Right atrium auricular region (tissue), 2 donors: ENCODE measurements at places on chromosomes 2 and 18.

DNA sequence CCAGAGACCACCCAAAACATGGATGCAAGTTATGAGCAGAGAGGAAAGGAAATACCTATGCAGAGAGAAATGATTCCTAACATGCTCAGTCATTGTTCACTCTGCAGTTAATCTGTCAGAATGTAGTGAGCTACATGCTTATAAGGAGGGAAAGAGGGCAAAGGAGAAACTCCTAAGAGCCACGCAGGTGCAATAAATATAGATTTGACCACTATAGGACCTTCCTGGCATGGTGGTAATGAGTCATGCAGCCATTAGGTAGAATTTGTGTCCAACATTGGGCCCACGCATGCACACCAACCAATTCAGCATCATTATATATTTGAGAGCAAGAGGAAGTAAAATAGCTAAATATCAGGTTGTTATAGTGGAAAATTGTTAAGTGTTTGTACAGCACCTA is 699.9 kb downstream of the DSC3 start:
- no peak overlapping the region for H3K27ac ChIP-seq
- no peak overlapping the region for H3K4me3 ChIP-seq
- no peaks in the 10 kb centered on the region for H3K27me3 ChIP-seq
- H3K36me3 ChIP-seq = no peaks in the 10 kb centered on the region

- no peak overlapping the region for H3K27ac ChIP-seq
- no peak overlapping the region for H3K4me3 ChIP-seq
- H3K36me3 ChIP-seq = no peaks in the 10 kb centered on the region
- DNase-seq = no peak
Measured at GRCh38 chr2:30243231-30243630, 11.9 kb downstream of the LBH start.

DNA sequence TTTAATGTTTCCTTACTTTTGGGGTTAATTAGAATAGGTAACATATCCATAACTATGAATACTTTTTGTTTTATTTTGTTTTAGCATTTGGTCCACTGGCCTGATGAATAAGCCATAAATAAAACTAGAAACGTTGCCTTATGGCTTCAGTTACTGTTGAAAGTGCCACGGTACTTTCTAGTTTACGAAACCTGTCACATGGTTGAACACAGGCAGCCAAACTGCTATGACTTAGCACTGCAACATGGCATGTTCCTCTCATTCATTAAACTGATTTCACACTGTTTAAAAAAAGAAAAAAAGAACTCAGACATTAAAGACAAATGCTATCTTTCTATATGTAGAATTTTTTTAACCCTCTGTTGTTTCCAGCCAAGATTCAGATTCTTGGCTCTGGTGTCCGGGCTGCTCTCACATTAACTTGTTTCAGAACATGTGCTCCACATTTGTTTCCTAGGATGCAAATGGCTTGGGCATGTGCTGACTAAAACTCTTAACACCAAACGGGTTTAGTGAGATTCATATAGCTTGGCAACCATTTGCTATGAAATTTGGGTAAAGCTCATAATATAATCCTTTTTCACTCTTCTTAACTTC is 323.9 kb upstream of the RND3 start:
- no peak overlapping the region for H3K27ac ChIP-seq
- no peaks in the 10 kb centered on the region for H3K36me3 ChIP-seq
- H3K27me3 ChIP-seq = no peaks in the 10 kb centered on the region
- DNase-seq = no peak
- H3K4me3 ChIP-seq = no peak overlapping the region

- no peak overlapping the region for H3K4me3 ChIP-seq
- no peak for DNase-seq
- no peak overlapping the region for H3K27ac ChIP-seq
- no peaks in the 10 kb centered on the region for H3K27me3 ChIP-seq
Measured at GRCh38 chr18:45639408-45639807, 24.1 kb downstream of the SLC14A2 start.

DNA sequence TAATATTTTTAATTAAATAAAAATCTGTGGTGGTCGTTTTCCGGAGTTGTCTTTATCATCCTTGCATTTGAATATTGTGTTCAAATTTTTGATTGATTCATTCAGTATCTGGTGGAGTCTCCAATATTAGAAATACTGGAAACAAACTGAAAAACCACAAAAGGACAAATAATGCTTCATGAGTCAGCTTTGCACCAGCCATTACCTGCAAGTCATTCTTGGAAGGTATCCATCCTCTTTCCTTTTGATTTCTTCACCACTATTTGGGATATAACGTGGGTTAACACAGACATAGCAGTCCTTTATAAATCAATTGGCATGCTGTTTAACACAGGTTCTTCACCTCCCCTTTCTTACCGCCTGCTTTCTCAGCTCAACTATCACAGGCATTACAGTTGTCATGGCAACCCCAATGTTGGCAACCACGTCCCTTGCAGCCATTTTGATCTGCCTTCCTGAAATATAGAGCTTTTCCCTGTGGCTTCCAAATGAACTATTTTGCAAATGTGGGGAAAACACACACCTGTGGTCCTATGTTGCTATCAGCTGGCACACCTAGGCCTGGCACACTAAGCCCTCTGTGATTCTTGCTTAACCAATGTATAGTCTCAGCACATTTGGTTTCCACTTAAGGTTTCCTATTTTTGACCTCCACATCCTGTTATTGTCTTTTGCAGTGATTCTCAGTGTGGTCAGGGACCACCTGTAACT is 6.5 kb downstream of the CTLA4 start:
- no peaks in the 10 kb centered on the region for H3K4me1 ChIP-seq
- DNase-seq = no peak
- no peaks in the 10 kb centered on the region for H3K27me3 ChIP-seq
- H3K27ac ChIP-seq = no peak overlapping the region
- no peaks in the 10 kb centered on the region for H3K36me3 ChIP-seq

GRCh38 chr2:63875559-63876245 is 34.0 kb downstream of the UGP2 start:
- H3K4me1 ChIP-seq = peaks cover 56% of the 10 kb centered on the region
- no peak overlapping the region for H3K4me3 ChIP-seq
- DNase-seq = no peak
- peak overlapping the region; percentile 68 for H3K27ac ChIP-seq
- no peaks in the 10 kb centered on the region for H3K27me3 ChIP-seq
- H3K36me3 ChIP-seq = peaks cover 9% of the 10 kb centered on the region

DNA sequence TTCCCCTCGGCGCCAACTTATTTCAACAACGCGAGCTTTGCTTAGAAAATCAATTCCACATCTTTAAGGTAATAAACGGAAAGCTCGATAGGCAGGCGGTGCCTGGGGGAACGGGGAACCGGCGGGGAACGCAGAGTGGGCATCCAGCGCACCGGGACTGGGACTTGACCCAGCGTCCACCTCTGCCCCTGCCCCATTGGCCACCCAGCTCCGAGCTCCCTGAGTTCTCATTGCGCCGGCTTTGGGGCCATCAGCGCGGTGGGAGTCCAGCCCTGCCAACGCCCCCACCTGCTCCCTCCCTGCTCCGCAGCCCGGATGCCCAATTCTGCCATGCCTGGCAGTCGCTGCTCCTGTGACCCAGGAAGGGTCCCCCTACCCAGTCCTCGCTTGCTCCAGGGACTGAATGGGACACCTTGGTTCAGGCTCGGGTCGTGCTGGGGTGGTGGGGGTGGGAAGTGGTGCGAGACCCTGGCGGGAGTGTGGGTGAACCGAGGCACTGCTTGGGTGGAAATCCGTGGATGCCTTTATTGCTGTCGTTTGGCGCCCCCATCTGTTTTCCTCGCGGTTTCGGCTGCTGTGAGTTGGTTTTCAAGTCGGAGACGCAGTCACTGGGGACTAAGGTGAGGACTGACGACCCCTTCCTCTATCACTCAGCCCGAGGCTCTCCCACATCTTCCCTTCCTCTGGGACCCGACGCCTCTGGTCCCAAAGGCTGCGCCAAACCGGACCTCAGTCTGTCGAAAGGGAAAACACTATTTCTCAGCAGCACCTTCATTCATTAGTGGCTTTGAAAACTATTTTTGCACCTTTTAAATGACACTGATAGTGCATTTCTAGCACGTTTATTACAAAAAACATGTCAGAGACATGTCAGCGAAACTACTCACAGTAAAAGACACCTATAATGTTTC is 2.4 kb upstream of the EVX2 start:
- no peak overlapping the region for H3K27ac ChIP-seq
- no peak for DNase-seq
- no peak overlapping the region for H3K4me3 ChIP-seq
- no peaks in the 10 kb centered on the region for H3K4me1 ChIP-seq

- no peak overlapping the region for H3K27ac ChIP-seq
- H3K27me3 ChIP-seq = no peaks in the 10 kb centered on the region
- no peaks in the 10 kb centered on the region for H3K36me3 ChIP-seq
- DNase-seq = no peak
- no peaks in the 10 kb centered on the region for H3K4me1 ChIP-seq
Measured at GRCh38 chr18:24465486-24465885, 5.0 kb downstream of the HRH4 start.

GRCh38 chr18:22778996-22779395 is 154.1 kb upstream of the RBBP8 start:
- DNase-seq = no peak
- H3K27me3 ChIP-seq = no peaks in the 10 kb centered on the region
- H3K4me1 ChIP-seq = peaks cover 16% of the 10 kb centered on the region
- H3K27ac ChIP-seq = peak overlapping the region; percentile 29
- H3K36me3 ChIP-seq = no peaks in the 10 kb centered on the region

GRCh38 chr2:186755066-186755465 is 61.2 kb downstream of the FAM171B start:
- no peak for DNase-seq
- no peak overlapping the region for H3K4me3 ChIP-seq
- H3K27me3 ChIP-seq = no peaks in the 10 kb centered on the region

GRCh38 chr18:32696376-32696775 is 76.4 kb downstream of the KLHL14 start:
- no peaks in the 10 kb centered on the region for H3K4me1 ChIP-seq
- H3K4me3 ChIP-seq = no peak overlapping the region
- H3K27me3 ChIP-seq = no peaks in the 10 kb centered on the region
- DNase-seq = no peak

GRCh38 chr2:141062443-141062842 is 1068.4 kb downstream of the LRP1B start:
- no peak overlapping the region for H3K27ac ChIP-seq
- no peak overlapping the region for H3K4me3 ChIP-seq
- H3K36me3 ChIP-seq = no peaks in the 10 kb centered on the region

DNA sequence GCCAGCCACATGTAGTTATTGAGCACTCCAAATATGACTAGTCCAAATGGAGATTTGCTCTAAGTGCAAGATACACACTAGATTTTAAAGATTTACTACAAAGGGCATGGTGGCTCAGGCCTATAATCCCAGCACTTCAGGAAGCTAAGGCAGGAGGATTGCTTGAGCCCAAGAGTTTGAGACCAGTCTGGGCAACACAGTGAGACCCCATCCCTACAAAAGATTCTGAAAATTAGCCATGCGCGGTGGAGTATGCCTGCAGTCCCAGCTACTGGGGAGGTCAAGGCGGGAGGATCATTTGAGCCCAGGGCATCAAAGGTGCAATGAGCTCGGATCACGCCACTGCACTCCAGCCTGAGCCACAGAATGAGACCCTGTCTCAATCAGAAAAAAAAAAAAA is 93.5 kb upstream of the HNRNPA3 start:
- no peaks in the 10 kb centered on the region for H3K4me1 ChIP-seq
- no peak overlapping the region for H3K4me3 ChIP-seq
- no peak overlapping the region for H3K27ac ChIP-seq
- H3K27me3 ChIP-seq = no peaks in the 10 kb centered on the region
- no peaks in the 10 kb centered on the region for H3K36me3 ChIP-seq
- no peak for DNase-seq

DNA sequence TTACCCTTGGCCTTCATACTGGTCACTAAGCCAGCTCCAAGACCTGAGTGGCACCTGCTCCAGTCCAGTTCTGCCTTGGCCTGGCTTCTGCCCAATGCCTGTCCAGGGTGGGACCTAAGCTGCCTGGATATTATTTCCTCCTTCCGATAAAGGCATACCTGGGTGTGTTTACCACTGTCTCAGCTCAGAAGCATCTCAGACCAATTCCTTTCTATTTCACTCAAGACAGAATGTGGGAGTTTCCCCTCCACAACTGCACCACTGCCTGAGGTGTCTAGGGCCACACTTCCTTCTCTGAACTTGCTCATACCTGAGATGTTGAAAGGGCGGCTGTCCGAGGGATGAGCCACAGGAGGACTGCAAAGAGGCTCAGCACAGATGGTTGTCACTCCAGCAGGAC is 18.4 kb upstream of the CAB39 start:
- no peaks in the 10 kb centered on the region for H3K36me3 ChIP-seq
- no peaks in the 10 kb centered on the region for H3K27me3 ChIP-seq
- no peak for DNase-seq
- H3K4me1 ChIP-seq = no peaks in the 10 kb centered on the region

GRCh38 chr18:24231773-24232735 is 93.2 kb downstream of the CABYR start:
- H3K27me3 ChIP-seq = no peaks in the 10 kb centered on the region
- DNase-seq = no peak
- H3K36me3 ChIP-seq = peaks cover 12% of the 10 kb centered on the region
- peak overlapping the region; percentile 84 for H3K27ac ChIP-seq
- no peak overlapping the region for H3K4me3 ChIP-seq

- DNase-seq = no peak
- H3K4me1 ChIP-seq = no peaks in the 10 kb centered on the region
- no peak overlapping the region for H3K27ac ChIP-seq
- no peaks in the 10 kb centered on the region for H3K36me3 ChIP-seq
- no peak overlapping the region for H3K4me3 ChIP-seq
Measured at GRCh38 chr2:11068079-11068741, 87.1 kb upstream of the SLC66A3 start.

DNA sequence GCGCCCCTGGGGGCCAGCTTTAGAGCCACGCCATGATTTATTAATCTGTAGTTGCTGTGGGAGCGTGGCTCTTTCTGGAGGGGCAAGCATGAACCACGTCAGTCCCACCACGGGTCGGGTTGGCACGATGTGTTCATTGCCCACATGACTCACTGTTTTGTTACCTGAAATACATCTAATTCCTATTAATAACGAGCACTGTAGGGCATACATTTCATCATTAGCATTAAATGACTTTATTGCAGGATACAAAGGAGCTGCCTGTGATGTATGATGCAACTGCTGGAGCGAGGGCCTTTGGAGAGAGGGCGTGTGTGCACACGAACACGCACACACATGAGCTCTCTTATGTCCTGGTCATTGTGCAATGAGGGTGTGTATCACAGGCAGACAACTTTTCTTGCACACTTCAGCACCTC is 127.0 kb downstream of the INHBB start:
- DNase-seq = no peak
- H3K36me3 ChIP-seq = no peaks in the 10 kb centered on the region
- no peaks in the 10 kb centered on the region for H3K27me3 ChIP-seq
- H3K4me3 ChIP-seq = no peak overlapping the region

DNA sequence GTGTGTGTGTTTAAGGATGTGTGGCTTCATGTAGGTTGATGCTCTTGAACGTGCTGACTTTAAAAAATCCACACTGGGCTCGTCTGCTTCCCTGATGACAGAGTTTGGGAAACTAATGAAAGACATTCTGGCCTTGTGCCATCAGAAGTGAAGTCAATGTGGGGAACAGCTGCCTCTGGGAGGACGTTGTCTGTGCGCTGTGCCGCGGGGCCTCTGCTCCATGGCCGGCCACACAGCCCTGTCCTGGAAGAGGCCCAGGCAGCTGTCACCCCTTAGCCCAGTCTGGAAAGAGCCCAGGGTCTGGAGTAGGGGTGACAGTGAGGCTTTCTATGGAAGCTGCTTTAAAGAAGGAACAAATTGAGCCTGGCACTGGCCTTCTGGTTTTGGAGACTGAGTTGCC is 155.8 kb downstream of the SH3RF3 start:
- no peak overlapping the region for H3K27ac ChIP-seq
- H3K27me3 ChIP-seq = no peaks in the 10 kb centered on the region
- no peaks in the 10 kb centered on the region for H3K36me3 ChIP-seq
- no peak overlapping the region for H3K4me3 ChIP-seq
- peaks cover 43% of the 10 kb centered on the region for H3K4me1 ChIP-seq

GRCh38 chr2:151051574-151052220 is 210.0 kb downstream of the RBM43 start:
- H3K27me3 ChIP-seq = no peaks in the 10 kb centered on the region
- no peaks in the 10 kb centered on the region for H3K36me3 ChIP-seq
- no peaks in the 10 kb centered on the region for H3K4me1 ChIP-seq
- DNase-seq = no peak
